Ecto neural progenitor cell (in vitro differentiated cells): ENCODE measurements at places on chromosomes 12 and 14.

DNA sequence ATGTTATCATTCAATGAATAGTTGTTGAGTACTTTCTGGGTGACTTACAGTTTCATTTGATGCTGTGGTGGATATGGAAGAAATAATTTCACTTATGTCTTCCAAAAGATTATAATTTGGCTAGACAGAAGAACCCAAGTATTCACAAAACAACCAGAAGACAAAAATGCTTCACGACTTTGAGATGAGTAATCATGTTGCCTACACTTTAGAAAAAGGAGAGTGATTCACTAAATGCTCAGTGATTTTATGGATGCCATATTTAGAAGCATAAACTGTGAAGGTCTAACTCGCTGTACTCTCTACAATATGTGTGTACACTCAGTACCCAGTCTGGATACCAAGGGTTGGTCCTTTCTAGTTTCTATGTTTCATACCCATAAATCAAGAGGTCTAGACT, 101.3 kb upstream of the E2F7 start:
- no peak for DNase-seq

DNA sequence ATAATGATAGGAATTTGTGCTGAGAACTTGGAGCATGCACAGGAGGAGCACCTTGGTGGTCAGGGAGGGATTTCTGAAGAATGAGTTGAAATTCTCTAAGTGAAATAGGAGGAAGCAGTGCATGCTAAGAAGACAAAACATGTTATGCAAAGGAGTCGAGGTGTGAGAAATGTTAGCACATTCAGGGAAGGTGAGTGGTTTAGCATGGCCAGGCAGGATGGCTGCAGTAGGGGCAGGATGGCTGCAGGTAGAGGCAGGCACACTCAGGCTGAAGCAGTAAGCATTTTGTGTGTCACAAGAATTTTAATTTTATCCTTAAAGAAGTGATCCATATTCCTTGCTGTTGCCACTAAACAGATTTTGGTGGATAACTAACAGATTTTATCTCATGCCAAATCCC, 46.3 kb downstream of the CATSPERB start:
- DNase-seq = no peak

DNA sequence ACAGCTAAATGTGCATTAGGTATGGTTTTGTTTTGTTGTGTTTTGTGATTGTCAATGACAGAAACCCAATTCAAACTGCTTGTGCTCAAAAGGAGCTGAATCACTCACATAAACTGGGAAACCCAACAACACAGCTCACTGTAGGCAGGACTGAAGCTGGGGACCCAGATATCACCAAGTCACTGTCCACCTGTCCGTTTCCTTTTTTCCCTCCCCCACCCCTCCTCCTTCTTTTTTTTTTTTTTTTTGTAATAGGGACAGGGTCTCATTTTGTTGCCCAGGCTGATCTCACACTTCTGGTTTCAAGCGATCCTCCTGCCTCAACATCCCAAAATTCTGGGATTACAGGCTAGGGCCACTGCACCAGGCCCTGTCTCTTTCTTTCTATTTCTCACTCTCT, 6.9 kb upstream of the SLC11A2 start:
- DNase-seq = no peak

- peak; percentile 32 for DNase-seq
Measured at GRCh38 chr12:111454311-111454710, 48.6 kb downstream of the SH2B3 start.

DNA sequence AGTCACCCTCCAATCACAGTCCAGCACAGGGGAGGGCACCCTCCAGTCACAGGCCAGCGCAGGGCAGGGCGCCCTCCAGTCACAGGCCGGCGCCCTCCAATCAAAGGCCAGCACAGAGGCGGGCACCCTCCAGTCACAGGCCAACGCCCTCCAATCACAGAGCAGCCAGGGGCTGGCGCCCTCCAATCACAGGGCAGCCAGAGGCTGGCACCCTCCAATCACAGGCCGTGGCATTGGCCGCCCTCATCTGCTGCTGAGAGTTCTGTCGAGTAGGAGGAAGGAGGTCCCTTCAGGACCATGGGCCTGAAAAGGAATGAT, 26.6 kb downstream of the DDX51 start:
- no peak for DNase-seq

- no peak for DNase-seq
Measured at GRCh38 chr12:45260104-45260815, 44.4 kb downstream of the ANO6 start.

GRCh38 chr14:24329736-24330135, 5.1 kb downstream of the ADCY4 start:
- no peak for DNase-seq

DNA sequence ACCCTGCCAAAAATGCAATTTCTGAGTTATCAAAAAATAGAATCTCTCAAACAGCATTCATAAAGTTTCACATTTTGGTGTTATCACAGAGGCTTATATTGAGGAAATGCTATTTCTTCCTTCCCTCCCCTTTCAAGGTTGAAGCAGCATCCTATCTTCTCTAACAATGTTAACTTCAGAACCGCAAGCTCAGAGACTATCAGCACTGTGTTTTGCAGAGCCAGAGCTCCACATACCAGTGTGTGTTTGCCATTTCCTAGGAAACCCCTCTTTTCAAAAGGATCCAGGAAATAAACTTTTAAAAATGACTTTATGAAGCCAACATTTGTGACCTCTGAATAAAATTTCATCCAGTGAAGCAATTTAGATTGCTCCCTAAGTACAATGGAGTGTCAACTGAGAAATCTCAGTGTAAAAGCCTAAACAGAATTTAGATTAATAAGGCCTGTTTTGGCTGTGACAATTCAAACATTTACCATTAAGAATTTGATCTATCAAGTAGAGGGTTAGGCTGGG, 332.6 kb downstream of the NOVA1 start:
- DNase-seq = no peak

GRCh38 chr12:112782250-112782649, 9.3 kb upstream of the RPH3A start:
- no peak for DNase-seq

GRCh38 chr14:93880021-93880820, 46.9 kb upstream of the FAM181A start:
- DNase-seq = no peak

- DNase-seq = no peak
Measured at GRCh38 chr12:89657066-89657465, 51.6 kb downstream of the ATP2B1 start.

GRCh38 chr14:95889236-95889979, 12.8 kb downstream of the TUNAR start:
- no peak for DNase-seq

- no peak for DNase-seq
Measured at GRCh38 chr12:132311201-132311915, 18.0 kb downstream of the GALNT9 start.

- peak; percentile 93 for DNase-seq
Measured at GRCh38 chr12:109264095-109264942, 44.8 kb downstream of the FOXN4 start.

DNA sequence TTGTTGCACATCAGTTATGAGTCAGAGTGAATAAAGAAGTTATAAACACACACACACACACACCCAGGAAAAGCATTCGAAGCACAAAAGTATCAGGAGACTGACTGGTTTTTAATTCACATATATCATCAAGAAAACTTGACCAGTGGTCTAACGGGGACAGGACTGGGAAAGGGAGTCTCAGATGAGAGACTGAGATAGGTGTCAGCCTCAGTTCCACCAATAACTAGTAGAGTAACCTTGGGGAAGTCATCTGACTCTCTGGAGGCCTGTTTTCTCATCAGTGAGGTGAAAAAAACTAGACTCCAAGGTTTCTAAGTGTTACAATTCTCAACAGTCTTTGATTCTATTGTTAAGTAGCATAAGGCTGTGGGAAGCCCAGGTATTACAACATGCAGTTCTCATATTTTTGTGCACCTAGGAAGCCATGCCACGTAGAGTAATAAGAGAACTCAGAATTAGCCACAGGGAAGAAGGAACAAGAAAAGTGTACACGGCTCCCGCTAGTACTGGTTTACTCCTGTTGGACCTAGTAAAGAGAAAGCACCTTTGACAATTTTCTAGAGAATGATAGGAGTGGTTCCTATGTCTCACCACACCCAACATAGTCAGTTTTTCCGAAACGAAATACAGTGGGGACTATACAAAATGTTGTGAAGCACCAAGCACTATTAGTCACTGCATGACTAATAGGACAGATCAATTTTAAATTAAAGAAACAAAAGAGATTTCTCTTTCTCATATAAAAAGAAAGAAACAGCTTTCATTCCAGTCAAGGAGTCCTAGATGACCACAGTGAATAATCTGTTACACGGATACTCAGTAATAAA, 5.0 kb downstream of the PPTC7 start:
- no peak for DNase-seq

- DNase-seq = no peak
Measured at GRCh38 chr14:61452452-61452851, 131.1 kb downstream of the PRKCH start.

DNA sequence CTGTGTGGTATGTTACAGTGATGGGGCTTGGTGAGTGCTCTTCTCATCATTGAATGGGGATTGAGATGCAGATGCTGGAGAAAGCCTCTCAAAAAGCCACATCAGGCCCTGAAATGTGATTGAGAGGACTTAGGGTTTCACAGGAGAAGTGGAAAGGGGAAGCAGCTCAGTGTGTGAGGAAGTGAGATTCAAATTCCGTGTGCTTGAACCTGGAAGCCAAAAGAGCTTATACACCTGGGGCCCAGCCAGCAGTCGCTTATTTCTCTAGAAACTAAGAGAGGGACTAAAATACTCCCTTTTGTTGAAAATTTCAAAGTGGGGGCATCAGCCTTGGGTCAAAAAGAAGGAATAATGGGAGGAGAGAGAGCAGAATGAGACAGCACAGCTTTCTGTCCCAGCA, 39.1 kb upstream of the GZMB start:
- DNase-seq = no peak

DNA sequence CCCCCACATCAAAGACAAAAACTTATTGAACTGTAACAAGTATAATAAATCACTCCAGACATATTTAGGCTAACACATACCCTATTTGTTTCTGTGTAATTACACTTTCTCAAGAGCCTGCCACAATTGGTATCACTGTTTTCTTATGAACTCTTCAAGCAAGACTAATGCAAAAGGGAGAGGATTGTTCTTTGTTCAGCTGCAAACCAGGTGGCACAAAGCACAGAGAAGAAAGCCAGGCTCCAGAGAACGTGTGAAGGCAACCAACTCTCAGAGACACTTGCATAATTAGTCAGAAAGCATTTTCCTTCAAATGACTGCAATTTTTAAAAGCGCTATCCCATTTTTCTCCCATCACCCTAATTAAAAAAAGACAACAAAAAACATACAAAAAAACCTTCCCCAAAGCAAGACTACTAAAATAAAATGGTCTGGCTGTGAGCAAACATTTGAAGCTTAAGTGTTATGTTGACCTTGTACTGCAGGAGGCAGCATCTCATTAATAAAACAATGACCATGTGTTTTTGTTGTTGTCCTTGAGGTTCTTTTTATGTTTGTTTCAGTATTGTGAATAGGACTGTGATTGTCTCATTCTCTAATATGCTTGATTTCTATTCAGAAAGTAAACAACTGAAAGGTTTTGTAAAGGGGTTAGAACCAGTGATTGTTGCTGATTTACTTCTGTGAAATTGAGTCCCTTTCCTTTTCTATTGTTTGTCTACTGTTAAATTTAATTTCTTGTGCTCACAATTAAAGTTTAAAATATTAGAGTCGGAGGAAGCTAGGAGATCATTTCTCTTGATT, 452.7 kb upstream of the PDE3A start:
- no peak for DNase-seq

- DNase-seq = no peak
Measured at GRCh38 chr14:20751963-20752562, 6.4 kb downstream of the EDDM3A start.

- DNase-seq = no peak
Measured at GRCh38 chr14:95964901-95965300, 74.3 kb upstream of the C14orf132 start.

DNA sequence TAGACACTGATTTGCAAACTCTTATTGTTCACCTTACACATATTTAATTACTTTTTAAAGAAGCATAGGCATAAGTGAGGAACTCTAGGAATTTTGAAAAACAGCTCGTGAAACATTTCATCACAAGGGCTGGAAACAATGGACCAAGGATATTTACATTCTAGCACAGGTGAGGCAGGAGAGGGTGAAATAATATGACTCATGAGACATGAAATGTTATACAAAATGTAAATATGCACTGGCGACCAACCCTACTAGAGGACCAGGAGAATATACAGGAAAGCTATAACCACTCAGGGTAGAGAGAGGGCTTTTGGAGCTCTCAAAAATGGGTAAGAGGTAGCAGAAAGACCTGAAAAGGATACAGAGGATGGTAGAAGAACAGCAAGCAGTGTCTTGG, 115.3 kb downstream of the PTGER2 start:
- no peak for DNase-seq
